Glomerular endothelial cell (primary cell): ENCODE measurements at places on chromosomes 13 and 19. TPM values are rescaled to one million over a fixed set of nuclear protein-coding genes. Genes with fewer than 3 reads are reported as not detected.

- no peak for DNase-seq
Measured at GRCh38 chr19:17420475-17420924, 653 bp downstream of the MVB12A start.

The SOX21 gene
- not detected in 2 replicates for total RNA-seq

GRCh38 chr13:111978546-111978945, 88.4 kb upstream of the SOX1 start:
- no peak for DNase-seq

The ZNF266 gene
- total RNA-seq: 14.9 and 15.1 TPM in 2 replicates

The RXFP2 gene
- total RNA-seq: not detected in 2 replicates

The CCDC70 gene
- total RNA-seq: not detected in 2 replicates

- no peak for DNase-seq
Measured at GRCh38 chr19:33486936-33487811, 34.4 kb downstream of the PEPD start.

- DNase-seq: no peak
Measured at GRCh38 chr19:46926170-46927071, 65.6 kb downstream of the ARHGAP35 start.

DNA sequence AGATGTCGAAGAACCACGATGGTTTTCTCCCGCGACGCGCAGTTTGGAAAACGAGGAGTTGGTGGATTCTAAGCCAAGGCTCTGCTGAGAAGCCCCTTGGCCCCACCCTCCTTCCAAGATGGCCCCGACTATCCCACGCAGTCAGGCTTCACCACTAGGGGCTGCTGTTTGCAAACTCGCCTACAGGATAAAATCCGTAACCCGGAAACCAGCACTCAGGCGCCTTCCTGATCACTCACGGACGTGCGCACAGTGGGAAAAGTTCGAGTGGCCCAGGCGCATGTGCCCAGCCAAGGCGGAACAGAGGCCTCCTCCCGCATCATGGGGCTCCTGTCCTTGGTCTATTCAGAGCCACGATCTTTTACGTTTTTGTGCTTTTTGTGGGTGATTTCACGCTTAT, 19.2 kb upstream of the UQCR11 start:
- peak; percentile 23 for DNase-seq

The PRTN3 gene
- not detected in 2 replicates for total RNA-seq

The XAB2 gene
- 40.5 and 46.3 TPM in 2 replicates for total RNA-seq

GRCh38 chr13:33610438-33611120, 207.4 kb upstream of the RFC3 start:
- DNase-seq: no peak

The ZNF699 gene
- total RNA-seq: 2.0 and 9.7 TPM in 2 replicates

DNA sequence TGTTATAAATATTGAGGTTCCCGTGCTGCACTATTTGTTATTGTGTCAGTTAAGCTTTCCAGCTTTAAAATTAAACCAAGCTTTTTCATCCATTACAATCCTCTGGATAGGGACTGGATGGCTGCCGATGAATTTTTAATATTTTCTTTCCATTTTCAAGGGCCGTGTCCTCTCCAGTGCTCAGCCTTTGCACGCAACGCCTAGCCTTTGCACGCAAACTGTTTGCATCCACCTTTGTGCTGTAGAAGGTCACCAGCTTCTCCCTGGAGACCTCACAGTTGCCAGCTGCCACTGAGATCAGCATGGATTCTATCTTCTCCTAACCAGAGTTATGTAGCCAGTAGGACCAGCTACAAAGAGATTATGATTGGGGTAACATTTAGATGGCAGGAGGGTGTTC, 240.5 kb downstream of the SLC7A1 start:
- DNase-seq: no peak

The LILRB3 gene
- not detected in 2 replicates for total RNA-seq

The SCEL gene
- not detected in 2 replicates for total RNA-seq

GRCh38 chr19:16378291-16378889, 53.8 kb downstream of the KLF2 start:
- DNase-seq: no peak

GRCh38 chr13:52984881-52985363, 43.7 kb upstream of the OLFM4 start:
- no peak for DNase-seq

The DLEU7 gene
- total RNA-seq: not detected in 2 replicates

The KLK3 gene
- total RNA-seq: not detected in 2 replicates

DNA sequence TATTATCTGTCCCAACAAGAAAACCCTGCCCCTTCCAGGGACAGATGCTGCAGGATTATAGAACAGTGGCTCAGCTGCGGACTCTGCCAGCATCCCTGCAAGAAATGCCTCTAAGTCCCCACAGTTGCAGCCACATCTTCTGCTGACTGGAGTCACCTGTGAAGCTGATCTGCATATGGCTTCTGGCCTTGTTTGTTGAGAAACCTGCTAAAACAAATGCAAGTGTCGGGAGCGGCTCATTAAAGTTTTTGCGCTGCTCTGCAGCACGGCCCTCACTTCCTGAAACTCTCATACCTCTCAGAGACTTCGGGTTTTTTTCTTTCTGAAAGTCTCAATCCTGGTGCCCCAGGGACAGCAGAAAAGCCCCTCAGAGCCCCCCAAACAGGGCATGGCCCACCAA, 725.0 kb downstream of the UQCRFS1 start:
- no peak for DNase-seq

The RNF113B gene
- not detected in 2 replicates for total RNA-seq

The MBD3L5 gene
- not detected in 2 replicates for total RNA-seq
